ENCODE measurements at places on chromosomes 3 and 15. TPM values are rescaled to one million over a fixed set of nuclear protein-coding genes. Genes with fewer than 3 reads are reported as not detected.

GRCh38 chr15:63752075-63752684 lies 81.6 kb downstream of the HERC1 start:
- H3K27ac ChIP-seq, result no peak overlapping the region
- H3K4me3 ChIP-seq, result no peak overlapping the region
- H3K4me1 ChIP-seq, result no peaks in the 10 kb centered on the region

DNA sequence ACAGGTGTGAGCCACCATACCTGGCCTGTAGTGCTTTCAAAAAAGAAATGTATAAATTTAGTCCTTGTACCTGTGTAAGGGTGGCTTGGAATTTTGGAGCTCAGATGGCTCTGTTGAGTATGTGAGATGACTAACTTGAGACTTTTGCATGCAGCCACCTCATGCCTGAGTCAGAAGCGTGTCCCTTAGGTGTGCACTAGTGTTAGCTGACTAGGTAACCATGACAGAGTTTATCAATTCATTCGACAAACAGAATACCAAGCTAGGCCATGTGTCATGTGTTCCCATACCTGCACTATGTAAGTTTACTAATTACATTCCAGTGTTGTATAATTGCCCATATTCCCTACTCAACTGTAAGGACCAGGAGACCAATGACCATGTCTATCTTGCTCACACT lies 4.0 kb upstream of the ZNF639 start:
- H3K36me3 ChIP-seq, result no peaks in the 10 kb centered on the region
- no peak overlapping the region for H3K4me3 ChIP-seq
- H3K27me3 ChIP-seq, result no peaks in the 10 kb centered on the region

DNA sequence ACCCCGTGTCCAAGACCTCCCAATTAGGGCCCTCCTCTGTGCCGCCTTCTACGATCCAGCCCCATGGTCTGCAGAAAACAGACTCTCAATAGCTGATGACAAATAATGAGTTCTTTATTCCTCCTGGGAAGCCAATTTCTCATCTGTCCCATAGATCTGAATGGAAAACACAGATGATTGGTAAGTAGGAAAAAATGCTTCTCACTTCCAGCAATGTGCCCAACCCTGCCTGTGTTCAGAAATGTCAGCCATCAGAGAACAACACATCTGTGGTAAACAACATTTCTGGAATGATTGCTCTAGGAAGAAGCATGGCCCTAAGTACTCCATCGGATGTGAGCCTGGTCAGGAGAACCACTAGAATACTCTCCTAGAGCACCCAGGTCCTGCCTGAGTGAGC lies 240.5 kb upstream of the HES1 start:
- no peaks in the 10 kb centered on the region for H3K36me3 ChIP-seq
- H3K27ac ChIP-seq, result peak overlapping the region; percentile 73
- no peak for DNase-seq
- no peaks in the 10 kb centered on the region for H3K27me3 ChIP-seq
- H3K4me1 ChIP-seq, result peaks cover 44% of the 10 kb centered on the region

DNA sequence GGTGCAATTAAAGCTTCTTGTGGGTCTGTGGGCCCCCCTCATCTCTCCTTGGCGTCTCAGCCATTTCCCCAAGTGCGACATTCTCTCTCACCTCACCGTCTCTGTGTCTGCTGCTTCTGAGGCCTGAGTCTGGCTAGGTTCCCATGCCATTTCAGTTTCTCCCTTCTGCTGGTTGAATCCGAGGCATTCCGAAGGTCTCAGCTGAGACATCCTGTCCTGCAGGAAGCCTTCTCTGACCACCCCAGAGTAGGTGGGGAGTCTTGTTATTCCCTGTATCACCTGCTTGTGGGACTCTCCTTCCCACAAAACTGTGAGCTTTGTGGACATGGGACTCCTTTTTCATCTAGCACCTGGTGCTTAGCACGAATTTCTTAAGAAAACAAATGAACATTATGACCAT lies 78.3 kb downstream of the ASB7 start:
- H3K4me3 ChIP-seq, result no peak overlapping the region
- H3K27ac ChIP-seq, result no peak overlapping the region

- H3K36me3 ChIP-seq, result no peaks in the 10 kb centered on the region
- DNase-seq, result no peak
- no peaks in the 10 kb centered on the region for H3K27me3 ChIP-seq
- no peaks in the 10 kb centered on the region for H3K4me1 ChIP-seq
- H3K27ac ChIP-seq, result no peak overlapping the region
Measured at GRCh38 chr3:77281721-77282120, 241.8 kb downstream of the ROBO2 start.

QRICH1 gene
- 79.5 TPM for total RNA-seq

All from tibial nerve (tissue), 4 donors.